ENCODE measurements at places on chromosomes 6 and 20. TPM values are rescaled to one million over a fixed set of nuclear protein-coding genes. Genes with fewer than 3 reads are reported as not detected.

GRCh38 chr20:41018153-41018552, 10.5 kb upstream of the TOP1 start:
- no peak for DNase-seq

DNA sequence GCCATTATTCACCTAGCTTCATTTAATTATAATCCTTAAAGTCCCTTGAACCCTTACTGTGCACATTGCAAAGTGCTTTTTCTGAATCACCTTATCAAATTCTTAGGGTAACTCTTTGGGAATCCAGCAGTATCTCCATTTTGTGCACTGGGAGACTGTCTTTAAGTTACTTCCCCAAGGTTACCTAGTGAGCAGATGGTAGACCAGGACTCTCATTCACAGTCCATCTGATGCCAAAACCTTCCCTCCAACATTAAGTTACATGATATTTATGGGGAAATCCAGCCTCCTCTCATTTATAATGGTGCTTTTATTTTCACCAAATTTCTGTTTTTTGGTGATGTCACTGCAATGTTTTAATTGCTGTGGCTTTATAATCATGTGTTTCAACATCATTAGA, 75.7 kb downstream of the NCOA7 start:
- no peak for DNase-seq

DNA sequence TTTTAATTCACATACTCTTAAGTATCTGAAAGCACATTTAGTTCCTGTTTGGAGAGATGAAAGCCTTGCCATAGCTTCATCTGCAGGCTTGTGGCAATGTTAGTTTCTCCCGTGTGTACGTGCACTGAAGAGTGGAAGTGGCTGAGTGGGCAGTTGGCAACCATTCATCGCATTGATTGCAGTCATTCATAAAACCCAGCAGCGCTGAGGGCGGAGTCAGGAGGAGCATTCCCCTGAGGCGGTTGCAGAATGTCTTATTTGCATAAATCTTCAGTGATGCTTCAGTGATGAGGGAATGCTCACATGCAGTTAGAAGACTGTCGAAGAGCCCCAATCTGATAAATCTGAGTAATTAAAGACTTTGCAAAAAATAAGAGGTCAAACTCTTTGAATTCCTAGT, 79.1 kb downstream of the RIMS1 start:
- DNase-seq = no peak

GRCh38 chr20:46701057-46701456, 8.4 kb upstream of the SLC2A10 start:
- DNase-seq = no peak

DNA sequence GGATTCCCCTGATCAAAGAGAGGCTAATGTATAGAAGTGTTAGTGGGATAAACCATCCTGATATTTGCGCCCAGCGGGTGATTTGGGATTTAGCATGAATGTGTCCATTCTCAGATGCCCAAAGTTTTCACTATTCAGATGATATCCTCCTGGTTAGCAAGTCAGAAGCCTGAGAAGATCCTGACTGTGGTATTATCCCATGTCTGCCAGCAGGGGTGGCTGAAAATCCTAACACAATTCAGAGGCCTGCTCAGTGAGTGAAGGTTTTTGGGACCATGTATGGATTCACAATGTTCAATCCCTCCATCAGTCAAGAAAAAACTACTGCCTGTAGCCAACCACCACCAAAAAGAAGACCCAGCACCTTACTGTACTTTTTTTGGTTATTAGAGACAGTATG, 34.1 kb upstream of the SPACA1 start:
- DNase-seq = no peak

DNA sequence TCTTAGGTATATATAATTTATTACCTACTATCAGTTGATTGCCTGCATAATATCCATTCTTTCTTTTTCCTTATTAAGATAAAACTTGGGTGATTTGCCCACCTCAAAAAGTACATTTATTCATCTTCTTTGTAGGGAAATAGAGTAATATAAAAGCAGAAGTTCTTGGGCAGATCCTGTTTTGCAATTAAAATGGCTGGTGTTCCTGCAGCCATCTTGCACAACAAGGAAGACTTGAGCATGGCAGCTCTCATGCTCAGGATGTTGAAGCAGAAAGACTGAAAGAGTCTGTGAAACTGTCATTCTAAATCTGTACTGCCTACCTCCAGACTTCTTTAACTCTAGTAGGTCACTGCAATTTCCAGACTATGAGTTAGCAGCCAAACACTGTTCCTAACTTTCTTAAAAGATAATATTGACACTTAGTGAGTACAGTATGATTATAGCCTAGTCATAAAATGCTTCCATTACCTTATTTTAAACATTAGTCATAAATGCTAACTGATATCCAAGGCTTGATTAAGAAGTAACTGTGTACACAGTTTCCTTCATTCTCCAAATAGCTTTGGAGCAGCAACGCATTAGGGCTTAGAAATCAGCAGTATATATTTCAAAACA, 24.6 kb upstream of the HTR1B start:
- no peak for DNase-seq

- no peak for DNase-seq
These were observed 30.4 kb downstream of the SERPINB9 start for GRCh38 chr6:2872423-2873358.

GNAS-AS1 gene
- 1.0 TPM for polyA plus RNA-seq

BHLHE23 gene
- polyA plus RNA-seq = not detected

Measured in K562 (cell line).